PC-9 (cell line): ENCODE measurements at places on chromosomes 16 and 17.

- no peak for DNase-seq
These were observed 28.1 kb downstream of the VWA3A start for GRCh38 chr16:22120440-22120839.

GRCh38 chr16:89922884-89923639 lies at the start of gene TUBB3:
Gene TUBB3 (plus strand): TSS chr16:89923342. CDS start chr16:89923402, 60 bp downstream.
- DNase-seq = peak; percentile 89

- DNase-seq = no peak
These were observed 302.2 kb downstream of the CNTNAP4 start for GRCh38 chr16:76579277-76579922.

GRCh38 chr16:28597692-28598261 lies 927 bp upstream of the SULT1A2 start:
- peak; percentile 68 for DNase-seq

- no peak for DNase-seq
These were observed 428 bp upstream of the SALL1 start for GRCh38 chr16:51151435-51151960.

DNA sequence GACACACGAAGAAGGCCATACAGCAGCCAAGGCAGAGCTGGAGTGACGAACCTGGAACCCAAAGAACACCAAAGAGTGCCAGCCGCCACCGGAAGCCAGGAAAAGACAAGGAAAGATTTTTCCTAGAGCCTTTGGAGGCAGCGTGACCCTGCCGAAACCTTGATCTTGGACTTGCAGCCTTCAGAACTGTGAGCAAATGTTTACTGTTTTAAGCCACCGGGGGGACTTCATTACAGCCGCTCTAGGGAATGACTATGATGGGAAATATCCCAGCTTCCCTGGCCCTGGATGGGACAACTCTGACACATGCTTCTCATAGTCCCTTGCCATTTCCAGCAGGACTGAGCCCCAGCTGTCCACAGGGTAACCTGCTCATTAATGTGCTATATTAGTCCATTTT lies 270.6 kb downstream of the HAPSTR1 start:
- DNase-seq = no peak

GRCh38 chr16:2855536-2855935 lies 2.4 kb downstream of the PRSS22 start:
- no peak for DNase-seq

- DNase-seq = no peak
These were observed 3.4 kb downstream of the BLTP2 start for GRCh38 chr17:28641579-28641978.

GRCh38 chr16:88566158-88566557 lies 4.0 kb upstream of the ZC3H18 start:
- peak; percentile 20 for DNase-seq

DNA sequence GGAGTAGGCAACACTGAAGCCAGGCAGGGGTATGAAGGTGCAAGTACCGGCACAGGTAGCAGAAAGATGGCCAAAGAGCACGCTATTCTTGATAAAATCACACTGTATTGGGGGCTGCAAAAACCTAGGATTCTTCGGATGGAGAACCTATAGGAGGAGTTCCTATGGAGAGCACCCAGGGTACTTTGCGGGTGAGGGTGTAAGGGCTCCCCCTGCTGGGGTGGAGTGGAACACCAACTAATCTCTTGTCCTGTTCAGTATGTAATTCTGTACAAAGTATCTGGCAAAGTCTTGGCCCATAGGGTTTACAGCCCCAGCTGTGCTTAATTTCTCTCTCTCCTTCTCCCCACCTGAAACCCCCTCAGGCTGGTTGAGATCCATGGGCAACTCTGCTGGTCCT lies 393.1 kb upstream of the ASIC2 start:
- DNase-seq = no peak

DNA sequence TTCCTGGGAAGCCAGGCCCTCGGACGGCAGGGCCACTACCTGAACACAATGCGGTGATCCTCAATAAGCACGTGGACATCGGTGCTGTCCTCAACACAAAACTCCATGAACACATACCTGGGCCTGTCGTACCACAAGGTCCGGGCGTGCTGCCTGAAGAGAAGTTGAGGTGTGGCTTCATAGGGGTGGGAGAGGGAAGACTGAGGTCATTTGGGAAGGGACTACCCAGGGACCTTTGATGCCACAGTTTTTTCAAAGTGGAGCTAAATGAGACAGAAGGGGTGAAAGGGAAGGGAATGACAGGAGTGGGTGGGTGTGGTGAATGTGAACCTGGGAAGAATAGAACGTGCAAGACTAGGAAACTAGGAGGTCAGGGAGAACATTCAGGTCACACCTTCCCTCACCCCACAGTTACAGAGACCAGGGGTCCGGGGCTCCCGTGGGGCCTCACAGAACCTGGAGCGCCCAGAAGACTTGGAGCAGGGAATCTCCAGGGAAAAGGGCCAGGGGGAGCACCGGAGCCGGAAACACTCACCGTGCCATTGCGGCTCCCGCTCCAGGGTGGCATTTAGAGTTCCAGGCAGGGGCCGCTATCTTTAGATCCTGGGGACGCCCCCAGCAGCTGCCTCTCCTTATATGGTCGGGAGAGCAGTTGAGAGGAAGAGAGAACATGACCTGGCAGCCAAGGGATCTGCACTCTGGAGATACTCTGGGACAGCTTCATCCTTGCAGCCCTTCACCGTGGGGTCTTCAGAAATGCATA lies at the start of gene PTGES3L:
TSS of gene PTGES3L (minus strand) at position 570 of the 763 bp plus-strand sequence. CDS start at position 543, 27 bp downstream.
- DNase-seq = peak; percentile 35

DNA sequence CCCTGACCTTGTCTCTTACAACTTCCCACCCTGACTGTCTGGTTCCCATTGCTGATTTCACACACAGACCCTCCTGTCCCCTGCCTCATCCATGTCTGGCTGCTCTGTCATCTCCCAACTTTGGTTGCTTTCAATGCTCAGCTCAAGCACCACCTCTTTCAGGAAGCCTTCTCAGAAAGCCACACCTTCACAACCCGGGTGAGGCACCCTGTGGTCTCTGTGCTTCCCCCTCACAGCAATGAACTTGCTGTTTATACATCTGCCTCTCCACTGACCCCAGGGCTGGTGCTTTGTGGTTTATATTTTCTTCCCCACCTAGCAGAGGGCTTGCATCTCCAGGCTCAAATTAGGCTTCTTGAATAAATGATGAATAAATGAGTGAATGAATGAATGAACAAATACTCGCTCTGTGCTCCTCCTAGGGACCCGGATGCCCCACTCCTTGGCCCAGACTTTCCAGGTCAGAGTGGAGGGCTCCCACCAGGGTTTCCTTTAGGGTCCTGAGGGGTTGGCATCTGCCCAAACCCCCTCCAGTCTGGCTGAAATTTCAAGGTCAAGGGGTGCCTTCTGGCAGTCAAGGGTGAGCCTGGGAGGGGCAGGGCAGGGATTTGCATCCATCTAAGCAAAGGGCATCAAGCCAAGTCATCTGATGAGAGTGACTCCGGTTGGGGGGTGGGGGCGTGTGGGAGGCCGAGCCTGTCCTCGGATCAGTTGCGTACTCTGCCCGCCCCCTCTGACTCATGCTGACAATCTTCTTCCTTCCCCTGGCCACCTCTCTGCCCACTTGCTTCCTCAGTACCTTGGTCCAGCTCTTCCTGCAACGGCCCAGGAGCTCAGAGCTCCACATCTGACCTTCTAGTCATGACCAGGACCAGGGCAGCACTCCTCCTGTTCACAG lies at the start of gene ITGAX:
TSS of gene ITGAX (plus strand) at position 783 of the 898 bp plus-strand sequence. CDS start at position 862, 79 bp downstream.
- DNase-seq = no peak

- no peak for DNase-seq
These were observed 71.2 kb downstream of the PCTP start for GRCh38 chr17:55822028-55822427.

DNA sequence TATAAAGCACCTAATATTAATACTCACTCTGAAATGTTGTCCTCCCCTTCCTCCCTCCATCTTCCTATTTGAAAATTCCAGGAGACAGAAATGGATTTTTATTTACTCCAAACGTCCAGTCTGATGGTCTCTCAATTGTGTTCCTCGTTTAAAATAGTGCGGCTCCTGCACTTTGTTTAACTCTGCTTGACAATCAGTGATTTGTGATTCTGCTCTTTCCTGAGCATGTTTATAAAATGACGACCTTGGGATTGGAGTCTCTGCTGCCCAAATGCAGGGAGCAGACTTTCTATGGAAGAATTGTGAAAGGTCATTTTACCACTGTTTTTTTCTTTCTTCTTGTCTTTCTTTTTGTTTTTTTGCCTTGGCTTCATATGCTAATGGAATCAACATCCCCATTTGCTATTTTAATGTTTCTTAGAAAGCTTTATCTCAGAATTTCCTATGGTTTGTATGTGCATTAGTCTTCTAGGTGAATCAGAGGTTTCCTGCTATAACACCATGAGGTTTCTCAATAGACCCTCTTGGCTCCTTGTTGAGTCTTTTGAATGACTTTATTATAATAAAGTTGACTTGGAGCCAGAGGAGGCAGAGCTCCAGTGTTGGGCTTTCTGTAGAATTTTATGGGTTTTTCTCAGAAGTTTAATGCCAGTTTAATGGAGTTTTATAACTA lies 376.5 kb downstream of the CDH11 start:
- DNase-seq = no peak

GRCh38 chr16:79662669-79663313 lies 62.3 kb upstream of the MAF start:
- DNase-seq = no peak

DNA sequence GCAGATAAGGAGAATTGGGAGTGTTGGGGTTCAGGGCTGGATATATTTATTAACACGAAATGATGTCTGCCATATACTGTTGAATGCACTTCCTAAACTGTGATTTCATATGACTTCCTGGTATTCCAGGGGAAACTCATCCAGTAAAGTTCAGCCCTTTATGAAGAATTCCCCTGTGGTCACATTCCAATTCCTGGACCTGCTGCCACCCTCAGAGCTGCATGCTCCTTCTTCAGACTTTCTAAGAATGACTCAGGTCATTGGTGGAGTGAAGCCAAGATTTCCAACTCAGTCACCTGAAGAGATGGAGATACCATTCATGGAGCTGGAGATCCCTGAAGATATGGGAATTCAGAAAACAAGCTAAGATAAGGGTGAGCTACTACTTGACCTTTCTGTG lies 114.2 kb upstream of the TMEM97 start:
- peak; percentile 30 for DNase-seq

- DNase-seq = no peak
These were observed 40.4 kb downstream of the CDK5R1 start for GRCh38 chr17:32527146-32527545.

DNA sequence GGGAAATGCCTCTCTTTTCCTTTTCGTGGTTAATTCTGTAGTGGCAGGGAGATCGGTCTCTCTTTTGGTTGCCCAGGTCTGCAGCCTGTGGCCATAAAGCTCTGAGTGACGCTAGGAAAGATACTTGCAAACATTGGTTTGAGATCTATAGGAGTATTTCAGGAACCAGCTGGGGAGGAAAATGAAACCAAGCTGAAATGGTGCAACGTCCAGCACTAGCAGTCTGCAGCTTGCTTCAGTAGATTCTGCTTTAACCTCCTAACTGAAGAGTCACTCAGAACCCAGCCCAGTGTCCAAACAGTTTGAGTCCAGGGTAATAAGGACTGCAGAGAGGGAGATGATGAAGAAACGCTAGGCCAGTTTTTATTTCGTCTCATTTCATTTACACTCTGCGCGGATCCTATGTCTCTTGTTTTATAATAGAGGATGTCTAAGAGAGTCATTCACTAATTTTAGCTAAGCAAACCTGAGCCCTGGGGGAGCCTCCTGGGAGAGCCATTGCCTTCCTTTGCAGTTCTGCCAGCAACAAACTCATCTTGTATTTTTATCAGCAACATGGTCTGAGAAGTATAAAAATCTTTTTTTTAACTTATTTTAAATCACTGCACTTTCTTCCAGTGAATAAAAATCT lies 12.0 kb downstream of the SP2 start:
- no peak for DNase-seq
